ENCODE measurements at places on chromosomes 2 and 18.

GRCh38 chr2:225013425-225014365, 28.6 kb downstream of the DOCK10 start:
- no peak for DNase-seq

- no peak for DNase-seq
Measured at GRCh38 chr2:158477202-158477601, 20.4 kb downstream of the PKP4 start.

DNA sequence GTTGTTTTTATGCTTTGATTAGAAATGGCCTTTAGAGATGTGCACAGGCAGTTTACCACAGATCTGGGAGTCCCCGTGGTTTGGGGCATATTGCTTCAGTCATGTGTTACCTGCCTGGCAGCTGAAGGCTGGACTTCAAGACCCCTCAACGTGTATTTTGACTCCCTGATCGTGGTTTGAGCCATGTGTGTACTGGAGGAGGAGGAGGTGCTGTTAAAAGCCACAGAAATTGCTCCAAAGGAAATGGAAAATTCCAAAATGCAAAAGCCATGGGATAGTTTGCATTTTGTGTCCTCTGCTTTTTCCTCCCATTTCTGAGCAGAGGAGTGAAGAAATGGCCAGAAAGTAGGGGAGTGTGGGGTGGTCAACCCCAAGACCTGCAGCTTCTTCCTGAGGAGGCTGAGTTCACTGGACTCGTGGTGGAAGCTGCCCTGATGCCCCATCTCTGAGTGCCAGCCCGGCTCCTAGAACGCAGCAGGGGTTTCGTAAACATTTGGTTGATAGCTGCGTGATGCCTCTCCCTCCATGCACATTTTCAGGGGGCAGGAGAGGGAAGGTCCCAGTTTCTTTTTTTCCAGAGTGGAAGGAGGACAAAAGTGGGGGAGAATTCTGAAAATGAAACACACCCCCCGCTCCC, 45.7 kb downstream of the ITGB1BP1 start:
- DNase-seq, result no peak

GRCh38 chr18:5588529-5588928, 44.7 kb upstream of the EPB41L3 start:
- no peak for DNase-seq

DNA sequence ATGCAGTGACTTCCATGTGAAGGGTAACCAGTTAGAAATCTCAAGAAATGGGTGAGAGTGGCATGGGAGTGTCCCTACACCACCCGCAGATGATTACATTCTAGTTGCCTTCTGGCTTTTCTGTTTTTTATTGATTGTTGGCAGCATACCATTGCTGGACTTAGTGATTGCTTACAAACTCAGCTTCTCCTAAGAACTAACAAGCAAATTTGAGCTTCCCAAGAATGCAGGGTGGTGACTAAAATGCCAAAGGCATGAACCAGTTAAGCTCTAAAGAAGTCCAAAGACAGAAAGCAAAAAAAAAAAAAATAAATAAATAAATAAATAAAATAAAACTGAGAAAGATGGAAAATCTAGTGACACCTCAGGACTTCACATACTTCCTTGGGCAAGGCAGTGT, 245.5 kb upstream of the PARD3B start:
- DNase-seq, result no peak

- DNase-seq, result no peak
Measured at GRCh38 chr2:101806123-101806522, 108.6 kb downstream of the MAP4K4 start.

GRCh38 chr2:189954989-189955388, 107.5 kb downstream of the MSTN start:
- DNase-seq, result no peak

All from stimulated activated effector memory CD8-positive, alpha-beta T cell treated with anti-CD3 and anti-CD28 coated beads, Interleukin-12 subunit alpha, Interleukin-12 subunit beta, amount 100 ng/mL, for 72 hours (primary cell).